HepG2 (cell line): ENCODE measurements at places on chromosomes 12 and 14. TPM values are rescaled to one million over a fixed set of nuclear protein-coding genes. Genes with fewer than 3 reads are reported as not detected.

DNA sequence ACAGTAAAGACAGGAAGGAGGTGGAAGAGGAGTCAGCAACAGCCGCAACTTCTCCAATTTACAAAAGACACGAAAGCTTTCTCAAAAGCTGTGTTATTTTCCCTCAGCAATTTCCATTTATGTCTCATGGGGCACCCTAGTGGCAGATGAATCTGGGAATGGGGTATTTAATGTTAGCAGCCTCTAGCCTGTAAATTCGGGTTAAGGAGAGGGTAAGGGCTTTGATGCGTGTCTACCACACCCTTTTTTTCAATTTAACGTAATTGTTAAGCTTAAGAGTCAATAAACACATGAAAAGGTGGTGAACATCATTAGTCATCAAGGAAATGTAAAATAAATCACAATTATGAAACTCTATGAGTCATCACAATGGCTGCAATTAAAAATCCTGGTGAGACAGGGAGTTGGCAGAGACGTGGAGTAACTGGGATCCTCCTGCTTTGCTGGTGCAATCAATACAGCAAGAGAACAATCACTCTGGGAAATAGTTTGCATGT lies 986.4 kb downstream of the AACS start:
- no peak for DNase-seq

DNA sequence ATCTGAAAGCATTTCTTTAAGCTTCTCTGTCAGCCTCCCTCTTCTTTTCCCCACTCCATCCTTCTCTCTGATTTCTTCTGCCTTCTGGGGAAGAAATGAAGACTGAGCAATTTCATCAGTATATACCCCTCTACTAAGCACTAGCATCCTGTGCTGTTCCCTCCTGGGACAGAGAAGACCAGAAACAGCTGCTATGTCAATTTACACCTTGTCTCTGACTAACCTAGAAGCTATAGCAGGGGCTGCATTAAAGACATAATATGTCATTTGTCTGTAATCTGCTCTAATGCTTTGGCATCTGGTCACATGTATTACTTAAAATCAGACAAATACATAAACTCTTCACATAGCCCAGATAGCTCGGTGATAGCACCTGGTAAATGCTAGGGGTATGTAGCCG lies 296.9 kb downstream of the PAWR start:
- DNase-seq = no peak

DNA sequence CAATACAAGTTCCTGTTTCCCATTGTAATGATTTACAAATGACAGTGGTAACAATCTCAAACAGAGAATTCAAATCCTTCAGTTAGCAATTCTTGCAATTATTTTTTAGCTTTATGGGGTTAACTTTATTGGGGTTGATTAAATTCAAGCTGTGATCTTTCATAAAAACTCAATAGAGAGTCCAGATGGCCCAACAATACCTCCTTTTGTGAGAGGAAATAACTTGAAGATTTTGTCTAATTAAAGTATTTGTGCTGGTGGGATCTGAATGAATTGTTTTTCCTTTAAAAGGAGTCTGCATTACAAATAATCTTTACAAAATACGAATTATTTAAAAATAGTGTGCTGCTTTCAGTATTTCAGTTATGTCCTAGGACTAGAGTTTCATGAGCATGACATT lies 4.4 kb upstream of the ARHGAP5 start:
- no peak for DNase-seq

Gene TGM1
- total RNA-seq = 1.9 and 3.2 TPM in 2 replicates

Gene TDRD9
- total RNA-seq = not detected in 2 replicates

- no peak for DNase-seq
Observed at GRCh38 chr14:21924479-21924878, 250.9 kb upstream of the OR4E1 start.

- DNase-seq = no peak
Observed at GRCh38 chr12:1551496-1551895, 42.9 kb downstream of the FBXL14 start.

DNA sequence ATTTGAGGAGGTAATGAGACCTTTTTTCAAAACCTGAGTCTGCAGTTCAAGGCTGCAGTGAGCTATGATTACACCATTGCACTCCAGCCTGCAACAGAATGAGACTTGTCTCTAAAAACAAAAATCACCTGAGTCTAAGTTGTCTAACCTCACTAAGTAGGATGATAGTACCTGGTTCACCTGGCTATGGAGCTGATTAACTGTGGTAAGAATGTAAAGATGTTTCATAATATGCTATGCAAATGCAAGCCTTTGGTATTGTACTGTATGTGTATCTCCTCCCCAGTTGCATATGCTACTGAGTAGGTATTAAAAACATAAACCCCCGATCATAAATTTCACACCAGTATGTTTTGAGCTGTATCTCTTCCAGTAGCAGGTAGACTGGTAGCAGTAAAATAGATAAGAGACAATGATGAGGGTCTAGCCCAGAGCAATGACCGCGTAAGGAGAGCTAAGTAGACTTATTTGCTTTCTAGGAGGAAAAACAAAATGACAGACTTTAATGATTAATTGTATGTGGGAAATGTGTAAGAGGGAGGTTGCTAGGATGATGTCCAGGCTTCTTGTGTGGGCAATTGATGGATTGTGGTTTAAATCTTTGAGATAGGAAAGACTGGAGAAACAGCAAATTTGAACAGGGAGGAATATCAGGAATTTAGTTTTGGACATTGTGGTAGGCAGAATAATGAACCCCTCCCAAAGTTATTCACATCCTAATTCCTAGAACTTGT lies 41.6 kb upstream of the EGLN3 start:
- no peak for DNase-seq

Gene SDR9C7
- total RNA-seq = not detected in 2 replicates

- no peak for DNase-seq
Observed at GRCh38 chr12:49137476-49137875, 6.3 kb upstream of the TUBA1B start.

Gene ZNF219
- 21.0 and 36.6 TPM in 2 replicates for total RNA-seq
